Stimulated activated CD8-positive, alpha-beta memory T cell treated with anti-CD3 and anti-CD28 coated beads, Interleukin-15, amount 100 ng/mL, for 4 hours (primary cell): ENCODE measurements at places on chromosomes 2 and 18.

GRCh38 chr2:207405150-207405549 lies 124.6 kb upstream of the CREB1 start:
- no peak for DNase-seq

DNA sequence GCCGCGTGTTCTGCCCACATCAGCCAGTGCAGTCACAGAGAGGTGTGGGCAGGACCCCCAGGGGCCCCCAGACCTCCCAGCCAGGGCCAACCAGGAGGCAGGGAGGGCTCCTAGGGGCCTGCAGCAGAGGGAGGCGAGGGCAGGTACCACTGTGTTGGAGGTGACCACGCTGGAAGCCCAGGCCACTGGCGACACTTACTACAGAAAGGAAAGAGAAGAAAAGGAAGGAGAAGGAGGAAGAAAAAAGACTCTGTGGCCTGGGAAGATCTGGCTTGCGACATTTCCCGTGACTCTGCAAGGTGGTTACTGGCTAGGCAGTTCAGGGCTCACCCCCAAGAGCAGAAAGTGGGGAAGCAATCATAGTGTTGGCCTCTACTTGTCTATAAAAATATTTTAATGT lies 98.1 kb upstream of the BCL2L11 start:
- no peak for DNase-seq

DNA sequence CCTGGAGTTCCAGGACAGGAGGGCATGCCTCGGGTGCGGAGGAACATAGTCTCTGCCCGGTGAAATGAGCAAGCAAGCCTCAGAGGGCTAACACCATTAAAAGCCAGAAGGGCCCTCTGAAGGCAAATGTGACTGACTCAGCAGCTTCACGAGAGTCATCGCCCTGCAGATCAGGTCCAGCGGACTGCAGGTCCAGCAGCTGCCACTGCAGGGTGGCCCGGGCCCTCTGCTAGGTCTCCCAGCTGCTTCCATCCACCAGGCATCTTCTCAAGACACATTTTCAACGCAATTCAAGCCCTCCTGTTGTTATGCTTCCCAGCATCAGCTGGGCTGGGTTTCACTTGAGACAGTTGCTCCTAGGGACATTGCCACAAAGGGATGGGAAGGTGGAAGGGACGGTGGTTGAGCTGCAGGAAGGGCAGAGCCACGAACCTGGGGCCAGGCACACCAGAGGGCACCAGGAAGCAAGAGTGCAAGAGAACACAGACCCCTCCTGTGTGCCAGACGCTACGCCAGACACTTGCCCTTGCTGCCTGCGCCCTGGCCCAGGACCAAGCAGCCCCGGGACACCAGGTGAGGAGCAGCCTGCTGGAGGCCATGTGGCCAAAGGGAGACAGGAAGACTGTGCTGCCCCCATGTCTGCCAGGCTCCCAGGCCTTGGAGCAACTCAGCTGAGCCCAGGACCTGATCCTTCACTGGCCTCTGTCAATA lies 173.0 kb downstream of the HDAC4 start:
- DNase-seq, result no peak

- no peak for DNase-seq
Observed at GRCh38 chr2:48767330-48767729, 11.8 kb upstream of the LHCGR start.

DNA sequence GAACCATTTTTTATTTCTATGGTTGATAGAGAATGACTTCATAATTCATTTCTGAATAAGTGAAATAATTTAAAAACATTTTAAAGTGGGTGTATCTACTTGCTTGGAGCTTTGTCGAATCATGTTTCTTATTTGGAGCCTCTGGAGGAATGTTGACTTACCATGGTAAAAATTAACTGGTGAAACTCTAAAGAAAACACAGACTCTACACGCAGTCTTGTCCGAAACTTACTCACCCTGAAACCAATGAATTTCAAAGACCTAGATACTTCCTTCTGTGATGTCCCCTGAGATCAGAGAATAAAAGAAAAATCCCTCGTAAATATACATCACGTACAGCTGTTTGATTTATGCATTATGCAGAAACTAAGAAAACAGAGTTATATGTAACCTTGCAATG lies 665.2 kb upstream of the NRXN1 start:
- no peak for DNase-seq
